Neural crest cell (in vitro differentiated cells): ENCODE measurements at places on chromosomes 5 and 9. TPM values are rescaled to one million over a fixed set of nuclear protein-coding genes. Genes with fewer than 3 reads are reported as not detected.

The NR6A1 gene
- total RNA-seq, result 60.7 and 63.7 TPM in 2 replicates

The OR1Q1 gene
- total RNA-seq, result not detected in 2 replicates

The TPD52L3 gene
- not detected in 2 replicates for total RNA-seq

The GPRIN1 gene
- 35.9 and 39.0 TPM in 2 replicates for total RNA-seq

The SPINK7 gene
- not detected in 2 replicates for total RNA-seq

The PCDHB11 gene
- 2.7 and 3.6 TPM in 2 replicates for total RNA-seq

The MORN5 gene
- total RNA-seq, result not detected in 2 replicates

The SNCAIP gene
- total RNA-seq, result 10.2 and 11.6 TPM in 2 replicates

The ST6GALNAC4 gene
- total RNA-seq, result 12.6 and 14.5 TPM in 2 replicates

The DOCK2 gene
- total RNA-seq, result 0.77 and 1.0 TPM in 2 replicates

The FSTL4 gene
- total RNA-seq, result 1.6 and 2.0 TPM in 2 replicates

The FIBCD1 gene
- 0.23 and 0.45 TPM in 2 replicates for total RNA-seq

The TIMD4 gene
- total RNA-seq, result not detected in 2 replicates

The PCDHGB4 gene
- total RNA-seq, result 4.2 and 5.3 TPM in 2 replicates

The BHMT2 gene
- not detected in 2 replicates for total RNA-seq

The FGF1 gene
- not detected in 2 replicates for total RNA-seq

The ELOVL7 gene
- 0.42 and 0.96 TPM in 2 replicates for total RNA-seq

The BRINP1 gene
- 0.86 and 0.96 TPM in 2 replicates for total RNA-seq

The IFNA13 gene
- not detected in 2 replicates for total RNA-seq

The CATSPER3 gene
- total RNA-seq, result 0.36 and 0.54 TPM in 2 replicates

The PCDHA13 gene
- 1.2 and 1.3 TPM in 2 replicates for total RNA-seq

The PTGES gene
- total RNA-seq, result 1.1 and 1.2 TPM in 2 replicates
